ENCODE measurements at places on chromosomes 5 and 9.

DNA sequence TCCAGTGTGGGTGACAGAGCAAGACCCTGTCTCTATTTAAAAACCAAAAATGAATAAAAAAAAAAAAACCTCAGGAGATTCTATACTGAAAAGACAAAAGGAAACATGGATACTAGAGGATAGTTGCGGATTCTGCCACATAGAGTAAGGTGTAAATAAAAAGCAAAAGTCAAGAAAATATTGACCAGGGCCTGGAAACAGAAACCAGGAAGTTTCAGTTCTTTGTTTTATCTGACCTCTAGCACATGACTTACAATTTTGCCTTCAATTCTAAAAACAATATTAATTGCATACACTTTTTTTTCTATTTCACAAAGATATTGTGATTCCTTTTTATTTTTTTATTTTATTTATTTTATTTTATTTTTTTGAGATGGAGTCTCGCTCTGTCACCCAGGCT, 96.2 kb upstream of the NMUR2 start:
- DNase-seq, result no peak

GRCh38 chr9:97980479-97980803, 2.7 kb upstream of the ANP32B start:
- DNase-seq, result no peak

DNA sequence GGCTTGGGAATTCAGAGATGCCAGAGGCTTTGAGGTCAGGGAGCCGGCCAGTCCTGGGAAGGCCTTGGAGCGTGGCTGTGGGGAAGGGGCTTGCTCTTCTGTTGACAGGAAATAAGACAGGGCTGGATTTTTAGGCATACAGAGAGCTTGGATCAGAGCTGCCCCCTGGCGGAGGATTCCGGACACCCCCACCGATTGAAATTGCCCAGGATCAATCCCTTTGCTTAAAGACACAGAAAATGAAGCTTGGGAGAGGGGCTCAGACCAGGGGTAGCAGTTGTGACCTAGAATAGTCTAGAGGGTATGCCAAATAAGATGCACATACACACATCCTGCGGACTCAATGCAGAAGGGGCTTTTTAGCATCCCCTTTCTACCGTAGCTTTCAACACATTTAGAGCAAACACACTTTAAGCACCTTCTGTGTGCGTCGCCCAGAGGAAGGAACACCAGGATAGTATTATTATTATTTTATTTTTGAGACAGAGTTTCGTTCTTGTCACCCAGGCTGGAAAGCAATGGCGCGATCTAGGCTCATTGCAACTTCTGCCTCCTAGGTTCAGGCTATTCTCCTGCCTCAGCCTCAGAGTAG, 1.7 kb upstream of the NTMT1 start:
- peak; percentile 88 for DNase-seq

- DNase-seq, result no peak
These were observed 191.9 kb downstream of the EBF1 start for GRCh38 chr5:158907856-158908255.
